ENCODE measurements at places on chromosomes 3 and 15.

GRCh38 chr3:58206406-58207011 lies 4.3 kb downstream of the DNASE1L3 start:
- H3K4me3 ChIP-seq: no peak overlapping the region
- no peaks in the 10 kb centered on the region for H3K27me3 ChIP-seq
- H3K4me1 ChIP-seq: no peaks in the 10 kb centered on the region

DNA sequence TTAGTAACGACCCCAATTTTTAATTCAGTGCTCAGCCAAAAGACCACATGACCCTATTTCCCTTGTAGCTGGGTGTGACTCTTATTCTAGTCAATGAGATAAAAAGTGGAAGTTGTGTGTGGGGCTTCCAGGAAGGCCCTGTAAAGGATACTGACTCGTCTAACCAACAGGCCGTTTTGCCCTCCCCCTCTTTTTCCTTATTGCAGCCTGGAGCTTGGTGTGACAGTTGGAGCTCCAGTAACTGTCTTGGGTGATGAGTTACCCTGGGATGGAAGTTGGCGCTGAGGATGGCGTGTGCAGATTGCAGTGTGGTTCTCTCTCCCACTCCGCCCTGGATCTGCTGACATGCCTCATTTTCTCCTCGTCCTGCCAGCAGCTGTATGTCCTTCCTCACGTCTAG lies 209.3 kb upstream of the PROK2 start:
- H3K4me1 ChIP-seq: no peaks in the 10 kb centered on the region
- H3K27ac ChIP-seq: no peak overlapping the region
- no peak overlapping the region for H3K4me3 ChIP-seq
- H3K27me3 ChIP-seq: no peaks in the 10 kb centered on the region
- no peaks in the 10 kb centered on the region for H3K36me3 ChIP-seq

- H3K4me3 ChIP-seq: no peak overlapping the region
- H3K27me3 ChIP-seq: no peaks in the 10 kb centered on the region
- H3K27ac ChIP-seq: no peak overlapping the region
- DNase-seq: no peak
- H3K4me1 ChIP-seq: no peaks in the 10 kb centered on the region
- no peaks in the 10 kb centered on the region for H3K36me3 ChIP-seq
Observed at GRCh38 chr3:61646851-61647525, 85.6 kb downstream of the PTPRG start.

DNA sequence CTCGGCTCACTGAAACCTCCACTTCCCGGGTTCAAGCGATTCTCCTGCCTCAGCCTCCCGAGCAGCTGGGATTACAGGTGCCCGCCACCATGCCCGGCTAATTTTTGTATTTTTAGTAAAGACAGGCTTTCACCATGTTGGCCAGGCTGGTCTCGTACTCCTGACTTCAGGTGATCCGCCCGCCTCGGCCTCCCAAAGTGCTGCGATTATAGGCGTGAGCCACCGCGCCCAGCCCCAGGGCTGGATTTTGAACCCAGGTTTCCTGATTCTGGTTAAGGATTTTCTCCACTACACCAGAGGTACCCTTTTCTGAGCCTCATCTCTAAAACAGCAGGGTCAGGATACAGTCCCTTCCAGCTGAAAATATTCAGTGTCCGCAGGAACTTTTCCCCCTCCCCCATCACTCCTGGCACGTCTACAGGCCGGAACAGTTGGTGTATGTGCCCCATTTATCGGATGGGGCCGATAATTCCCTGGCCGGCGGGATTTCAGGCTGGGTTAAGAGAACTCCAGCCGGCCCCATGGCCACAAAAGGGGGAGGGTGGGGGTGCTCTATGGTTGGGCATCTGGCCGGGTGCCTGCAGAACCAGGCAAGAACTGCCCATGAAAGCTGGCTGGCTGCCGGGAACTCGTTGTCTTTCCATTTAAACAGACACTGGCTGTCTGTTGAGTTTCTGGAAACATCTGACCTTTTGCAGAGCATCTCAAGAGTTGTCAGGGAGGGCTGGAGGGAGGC lies 26.8 kb upstream of the SEMA4B start:
- H3K27ac ChIP-seq: no peak overlapping the region
- H3K4me1 ChIP-seq: no peaks in the 10 kb centered on the region
- H3K27me3 ChIP-seq: no peaks in the 10 kb centered on the region
- no peak for DNase-seq

DNA sequence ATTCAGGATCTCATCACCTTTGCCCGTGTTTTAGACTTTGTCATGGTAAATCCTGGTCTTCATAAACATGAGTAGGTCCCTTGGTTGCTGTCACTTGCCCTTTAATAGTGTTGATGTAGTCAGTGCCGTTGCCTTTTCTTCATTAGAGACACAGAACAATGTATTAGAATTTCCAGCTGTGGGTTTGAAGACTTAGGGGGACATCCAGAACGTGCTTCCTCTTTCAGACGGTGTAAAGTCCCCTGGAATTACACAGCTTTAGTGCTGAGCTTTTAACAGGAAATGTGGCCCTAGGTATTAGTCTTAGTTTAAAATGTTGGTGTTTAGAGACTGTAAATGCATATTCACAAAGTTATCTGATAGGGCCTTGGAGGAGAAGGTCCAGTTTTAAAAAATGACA lies 8.8 kb upstream of the LRCH3 start:
- no peak overlapping the region for H3K4me3 ChIP-seq
- H3K27me3 ChIP-seq: no peaks in the 10 kb centered on the region
- no peak overlapping the region for H3K27ac ChIP-seq

DNA sequence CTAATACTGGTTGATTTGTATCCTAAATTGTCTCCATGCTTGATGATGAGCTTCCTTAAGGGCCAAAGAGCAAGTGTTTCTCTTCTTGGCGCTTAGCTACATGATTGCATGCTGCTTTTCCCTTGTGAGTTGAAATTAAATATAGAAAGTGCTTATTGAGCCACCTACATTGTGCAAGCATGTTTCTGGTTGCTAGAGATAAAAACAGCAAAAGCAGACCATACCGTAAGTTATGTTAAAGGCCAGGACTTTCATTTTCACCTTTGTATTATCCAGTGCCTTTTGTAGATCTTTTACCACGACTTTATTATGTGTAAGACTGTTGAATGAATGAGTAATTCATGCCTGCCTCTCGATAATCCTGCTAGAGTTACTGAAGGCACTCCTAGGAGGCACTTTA lies 41.9 kb upstream of the CCNB2 start:
- H3K36me3 ChIP-seq: peaks cover 85% of the 10 kb centered on the region
- no peak for DNase-seq
- no peaks in the 10 kb centered on the region for H3K4me1 ChIP-seq
- H3K27me3 ChIP-seq: no peaks in the 10 kb centered on the region
- H3K27ac ChIP-seq: no peak overlapping the region
- no peak overlapping the region for H3K4me3 ChIP-seq

- H3K27me3 ChIP-seq: no peaks in the 10 kb centered on the region
- no peaks in the 10 kb centered on the region for H3K4me1 ChIP-seq
- DNase-seq: no peak
Observed at GRCh38 chr3:55512571-55513343, 25.7 kb upstream of the WNT5A start.

- H3K4me3 ChIP-seq: no peak overlapping the region
- no peaks in the 10 kb centered on the region for H3K4me1 ChIP-seq
- H3K27ac ChIP-seq: no peak overlapping the region
- H3K27me3 ChIP-seq: no peaks in the 10 kb centered on the region
- no peaks in the 10 kb centered on the region for H3K36me3 ChIP-seq
- DNase-seq: no peak
Observed at GRCh38 chr3:24377218-24377993, 117.2 kb downstream of the THRB start.

GRCh38 chr15:63364399-63365272 lies 17.0 kb downstream of the CA12 start:
- no peak for DNase-seq
- H3K27ac ChIP-seq: no peak overlapping the region
- H3K27me3 ChIP-seq: no peaks in the 10 kb centered on the region
- no peaks in the 10 kb centered on the region for H3K4me1 ChIP-seq
- no peaks in the 10 kb centered on the region for H3K36me3 ChIP-seq

- H3K36me3 ChIP-seq: no peaks in the 10 kb centered on the region
Observed at GRCh38 chr3:105364128-105364527, 2.6 kb upstream of the ALCAM start.

DNA sequence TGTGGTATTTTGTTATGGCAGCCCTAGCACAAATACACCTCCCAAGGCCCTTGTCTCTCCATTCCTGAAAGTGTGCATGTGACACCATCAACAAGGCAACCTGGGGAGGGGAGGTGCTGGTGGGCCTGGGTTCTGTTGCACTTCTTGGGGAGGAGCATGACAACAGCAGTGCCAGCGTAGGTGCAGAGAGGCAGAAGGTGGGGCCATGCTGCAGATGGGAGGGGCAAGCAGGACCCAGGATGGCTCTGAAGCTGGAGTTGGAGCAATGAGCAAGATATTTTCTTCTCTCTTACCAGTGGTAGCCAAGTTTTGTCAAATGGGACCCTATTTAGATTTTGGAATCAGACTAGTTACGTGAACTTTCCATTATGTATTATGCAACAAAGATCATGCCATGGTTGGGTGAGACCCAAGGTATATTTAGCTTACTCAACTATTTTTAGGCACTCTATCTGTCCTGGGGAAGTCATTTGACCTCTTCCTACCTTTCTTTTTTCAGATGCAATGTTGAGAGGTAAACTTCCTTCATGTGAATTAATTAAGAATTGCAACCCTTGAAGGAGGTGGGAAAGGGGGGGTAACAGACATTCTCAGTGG lies 3.4 kb downstream of the FYCO1 start:
- no peak overlapping the region for H3K4me3 ChIP-seq
- no peak for DNase-seq
- H3K36me3 ChIP-seq: no peaks in the 10 kb centered on the region
- H3K27ac ChIP-seq: no peak overlapping the region
- H3K27me3 ChIP-seq: no peaks in the 10 kb centered on the region
- H3K4me1 ChIP-seq: peaks cover 41% of the 10 kb centered on the region

- no peaks in the 10 kb centered on the region for H3K27me3 ChIP-seq
- H3K27ac ChIP-seq: no peak overlapping the region
- H3K4me3 ChIP-seq: no peak overlapping the region
- H3K4me1 ChIP-seq: no peaks in the 10 kb centered on the region
- H3K36me3 ChIP-seq: no peaks in the 10 kb centered on the region
Observed at GRCh38 chr15:100536733-100537132, 8.0 kb upstream of the CERS3 start.

DNA sequence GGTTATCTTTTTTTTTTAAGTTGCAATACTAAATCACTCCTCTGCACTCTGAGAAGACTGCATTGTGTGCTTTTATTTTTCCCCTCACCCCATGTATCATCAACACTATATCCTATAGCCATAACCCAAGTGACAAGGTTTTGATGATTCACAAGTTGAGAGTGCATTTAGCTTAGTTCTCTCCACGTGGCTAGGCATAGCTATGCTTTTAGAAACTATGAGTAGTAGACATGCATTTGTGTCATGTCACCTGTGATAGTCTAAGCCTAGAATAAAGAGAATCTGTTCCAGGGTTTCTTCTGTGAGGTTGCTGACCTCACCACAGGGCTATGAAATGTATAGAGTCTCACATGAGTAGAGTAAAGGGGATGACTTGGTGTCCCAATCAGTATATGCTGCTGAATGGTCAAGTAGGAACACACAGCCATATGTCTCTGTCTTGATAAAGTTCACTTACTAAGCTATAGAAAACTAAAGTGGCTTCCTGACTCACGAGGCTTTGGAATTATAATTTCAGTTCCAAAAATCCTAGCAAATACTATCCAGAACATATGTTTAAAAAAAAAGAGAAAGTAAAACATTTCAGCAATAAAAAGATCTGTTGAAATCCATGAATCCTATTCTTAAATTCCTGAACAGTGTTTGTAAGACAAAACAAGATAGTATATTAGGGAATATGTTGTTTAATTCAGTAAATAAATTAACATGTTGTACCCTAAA lies 206.3 kb downstream of the LSAMP start:
- no peaks in the 10 kb centered on the region for H3K27me3 ChIP-seq
- H3K4me1 ChIP-seq: no peaks in the 10 kb centered on the region
- H3K27ac ChIP-seq: no peak overlapping the region
- H3K36me3 ChIP-seq: no peaks in the 10 kb centered on the region
- no peak overlapping the region for H3K4me3 ChIP-seq
- no peak for DNase-seq

DNA sequence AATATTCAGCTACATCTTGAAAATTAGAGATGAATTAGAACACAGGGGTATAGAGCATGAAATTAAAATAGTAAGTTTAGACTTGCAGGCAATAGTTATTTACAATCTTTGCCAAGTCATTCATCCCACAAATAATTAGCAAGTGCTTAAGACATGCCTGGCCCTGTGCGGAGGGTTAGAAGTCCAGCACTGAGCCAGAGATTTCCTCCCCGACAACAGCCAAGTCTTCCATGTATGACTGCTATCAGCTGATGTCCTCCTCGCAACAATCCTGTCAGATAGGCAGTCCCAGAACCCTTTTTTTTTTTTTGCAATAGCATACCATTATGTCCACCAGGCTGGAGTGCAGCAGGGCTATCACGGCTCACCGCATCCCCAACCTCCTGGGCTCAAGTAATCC lies 14.6 kb downstream of the SIN3A start:
- no peak overlapping the region for H3K27ac ChIP-seq
- no peak overlapping the region for H3K4me3 ChIP-seq
- H3K36me3 ChIP-seq: peaks cover 8% of the 10 kb centered on the region
- DNase-seq: no peak
- peaks cover 6% of the 10 kb centered on the region for H3K4me1 ChIP-seq

- no peak overlapping the region for H3K27ac ChIP-seq
- H3K4me3 ChIP-seq: no peak overlapping the region
- no peaks in the 10 kb centered on the region for H3K36me3 ChIP-seq
- no peak for DNase-seq
- H3K27me3 ChIP-seq: no peaks in the 10 kb centered on the region
- H3K4me1 ChIP-seq: no peaks in the 10 kb centered on the region
Observed at GRCh38 chr15:98723195-98723594, 74.9 kb downstream of the IGF1R start.

DNA sequence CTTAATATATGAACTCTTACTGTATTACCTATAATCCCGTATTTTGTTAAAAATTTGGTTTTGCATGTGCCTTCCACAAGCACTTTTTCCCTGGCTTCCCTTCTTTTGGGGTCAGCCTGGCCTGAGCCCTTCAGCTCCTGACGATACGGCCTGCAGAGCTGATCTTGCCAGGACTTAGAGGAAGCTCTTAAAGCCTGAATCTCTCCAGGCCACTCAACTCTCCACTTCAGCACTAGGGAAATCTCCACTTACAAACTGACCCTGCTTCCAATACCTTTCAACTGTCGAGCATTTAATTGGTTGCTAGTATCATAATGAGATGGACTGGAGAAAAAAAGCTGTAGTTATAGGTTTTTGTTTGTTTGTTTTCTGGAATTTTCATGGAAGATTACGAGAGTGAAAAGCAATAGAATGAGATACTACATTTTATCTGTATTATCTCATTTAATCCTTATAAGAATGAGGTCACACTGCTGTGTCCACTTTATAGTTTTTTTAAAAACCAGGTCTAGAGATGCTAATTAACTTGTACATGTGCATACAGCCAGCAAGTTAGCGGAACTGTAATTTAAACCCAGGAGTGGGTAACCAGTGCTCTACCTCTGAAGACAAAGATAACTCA lies 54.8 kb downstream of the ZBTB38 start:
- no peak overlapping the region for H3K4me3 ChIP-seq
- no peak for DNase-seq
- peaks cover 10% of the 10 kb centered on the region for H3K36me3 ChIP-seq
- no peak overlapping the region for H3K27ac ChIP-seq
- no peaks in the 10 kb centered on the region for H3K27me3 ChIP-seq

GRCh38 chr3:103786296-103786695 lies 1351.5 kb downstream of the ZPLD1 start:
- H3K4me1 ChIP-seq: no peaks in the 10 kb centered on the region
- no peak overlapping the region for H3K4me3 ChIP-seq
- no peaks in the 10 kb centered on the region for H3K27me3 ChIP-seq
- no peaks in the 10 kb centered on the region for H3K36me3 ChIP-seq
- no peak for DNase-seq

- H3K36me3 ChIP-seq: no peaks in the 10 kb centered on the region
- no peaks in the 10 kb centered on the region for H3K4me1 ChIP-seq
- no peaks in the 10 kb centered on the region for H3K27me3 ChIP-seq
- H3K4me3 ChIP-seq: no peak overlapping the region
- no peak overlapping the region for H3K27ac ChIP-seq
Observed at GRCh38 chr3:159937561-159938166, 51.0 kb upstream of the IL12A start.

Measured in effector memory CD4-positive, alpha-beta T cell (primary cell).